Stimulated activated CD4-positive, alpha-beta T cell treated with anti-CD3 and anti-CD28 coated beads, Interleukin-1b, Interleukin-23, amount 100 ng/mL, for 4 hours (primary cell): ENCODE measurements at places on chromosomes 1 and 21.

DNA sequence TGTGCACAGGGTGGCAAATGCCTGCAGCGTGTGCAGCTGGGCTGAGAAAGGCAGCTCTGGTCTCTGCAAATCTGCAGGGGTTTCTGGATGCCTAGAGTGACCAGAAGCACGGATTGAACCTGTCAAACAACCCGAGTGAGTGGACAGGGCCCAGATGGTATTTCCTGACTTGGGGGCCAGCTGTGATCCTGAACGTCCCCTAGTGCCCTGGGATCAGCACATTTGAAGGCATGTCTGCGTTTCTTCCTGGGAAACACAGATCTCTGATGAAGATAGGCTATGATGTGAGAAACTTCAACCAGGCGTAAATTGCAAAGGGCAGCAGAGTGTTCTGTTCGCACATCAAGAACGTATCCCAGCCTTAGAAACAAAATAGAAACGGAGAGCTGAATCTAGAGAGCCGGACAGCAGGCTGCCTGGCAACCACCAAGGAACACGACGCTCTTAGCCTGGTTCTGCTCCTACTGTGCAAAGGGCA lies 163.1 kb downstream of the KCNJ6 start:
- DNase-seq = no peak

DNA sequence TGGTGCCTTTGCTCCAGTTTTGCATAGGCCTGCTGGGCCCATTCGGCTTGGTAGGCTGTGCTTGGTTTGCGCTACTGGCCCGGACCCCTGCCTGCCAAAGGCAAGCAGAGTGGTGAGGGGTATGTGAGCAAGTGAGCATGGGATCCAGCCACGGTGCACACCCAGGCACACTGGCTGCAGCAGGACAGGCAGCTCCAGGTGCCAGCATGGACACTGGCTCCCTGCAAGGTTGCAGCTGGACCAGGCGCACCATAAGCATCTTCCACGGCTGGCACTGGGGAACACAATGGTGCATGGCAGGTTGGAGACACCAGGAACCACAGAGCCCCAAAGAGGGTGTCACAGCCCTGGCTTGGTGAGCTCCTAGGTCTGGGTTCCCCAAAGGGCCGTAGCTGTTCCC lies 693.5 kb upstream of the PTBP2 start:
- DNase-seq = no peak

DNA sequence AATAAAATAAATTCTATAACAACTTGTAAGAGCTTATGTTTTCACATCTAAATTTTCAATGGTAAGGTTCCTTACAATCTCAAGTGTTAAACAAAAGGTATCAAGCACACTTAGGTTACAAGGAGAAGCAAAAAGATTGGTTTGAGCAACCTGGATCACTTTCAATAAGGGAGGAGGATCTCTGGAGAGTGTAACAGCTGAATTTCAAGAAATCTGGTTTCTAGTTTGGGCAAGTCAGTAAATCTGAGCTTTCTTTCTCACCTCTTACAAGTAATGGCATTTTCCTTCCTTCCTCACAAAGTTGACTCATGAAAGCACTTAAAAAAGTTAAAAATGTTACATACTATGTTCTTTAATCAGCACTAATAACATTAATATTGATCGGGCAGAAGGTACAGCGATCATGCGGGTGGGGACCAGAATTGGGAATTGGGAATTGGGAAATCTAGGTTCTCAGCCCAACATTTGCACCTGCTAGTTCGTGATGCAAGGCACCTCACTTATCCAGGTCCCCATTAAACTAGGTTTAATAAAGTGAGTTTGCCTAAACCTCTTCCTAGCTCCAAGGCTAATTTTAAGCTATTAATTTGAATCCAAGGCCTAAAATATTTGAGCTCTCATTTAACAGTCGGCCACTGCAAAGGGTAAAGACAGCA lies 3.1 kb downstream of the NUCKS1 start:
- DNase-seq = no peak

- no peak for DNase-seq
Observed at GRCh38 chr1:40303790-40304189, 13.3 kb downstream of the COL9A2 start.

GRCh38 chr1:215625949-215626348 lies 58.8 kb downstream of the KCTD3 start:
- DNase-seq = no peak

- no peak for DNase-seq
Observed at GRCh38 chr1:184072376-184072775, 20.8 kb downstream of the TSEN15 start.

DNA sequence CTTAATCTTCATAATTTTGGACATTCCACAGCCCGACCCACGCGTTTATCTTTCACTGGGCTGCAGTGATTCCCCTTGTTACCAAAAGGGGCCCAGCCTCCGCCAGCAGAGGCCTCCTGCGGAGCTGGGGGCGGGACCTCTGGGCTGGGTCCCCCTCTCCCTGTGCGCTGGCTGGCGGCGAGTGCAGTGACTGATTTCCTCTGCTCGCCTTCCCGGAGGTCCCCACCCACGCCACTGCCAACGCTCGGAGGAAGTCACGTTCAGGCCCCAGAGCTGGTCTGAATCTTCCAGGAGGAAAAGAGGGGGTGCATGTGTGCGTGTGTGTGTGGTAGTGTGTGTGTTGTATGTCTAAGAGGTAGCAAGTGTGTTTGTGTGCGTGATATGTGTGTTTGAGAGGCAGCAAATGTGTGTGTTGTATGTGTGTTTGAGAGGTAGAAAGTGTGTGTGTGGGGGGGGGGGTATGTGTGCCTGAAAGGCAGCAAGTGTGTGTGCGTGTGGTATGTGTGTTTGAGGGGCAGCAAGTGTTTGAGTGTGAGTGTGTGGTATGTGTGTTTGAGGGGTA lies 35.0 kb upstream of the JAK1 start:
- DNase-seq = peak; percentile 72

GRCh38 chr21:31988492-31989290 lies 115.9 kb downstream of the HUNK start:
- no peak for DNase-seq

- no peak for DNase-seq
Observed at GRCh38 chr1:94901841-94902240, 25.1 kb downstream of the CNN3 start.

DNA sequence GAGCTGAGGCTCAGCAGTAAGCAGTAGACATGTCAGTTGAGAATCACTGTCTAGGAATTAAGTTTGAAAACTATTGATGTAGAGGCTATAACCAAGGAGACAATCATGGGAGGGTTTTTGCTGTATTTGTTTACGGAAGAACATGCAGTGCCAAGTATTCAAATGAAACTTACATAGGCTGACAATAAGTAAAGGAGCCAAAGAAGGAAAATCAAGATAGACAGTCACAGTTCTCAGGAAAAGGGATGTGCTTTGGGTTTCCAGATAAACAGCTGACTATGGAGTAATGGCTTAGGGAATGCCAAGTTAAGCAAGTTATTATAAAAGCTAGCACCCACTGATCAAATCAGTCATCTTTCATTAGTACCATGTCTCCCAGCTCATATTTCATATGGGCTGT lies 21.5 kb downstream of the GNG12 start:
- DNase-seq = no peak

DNA sequence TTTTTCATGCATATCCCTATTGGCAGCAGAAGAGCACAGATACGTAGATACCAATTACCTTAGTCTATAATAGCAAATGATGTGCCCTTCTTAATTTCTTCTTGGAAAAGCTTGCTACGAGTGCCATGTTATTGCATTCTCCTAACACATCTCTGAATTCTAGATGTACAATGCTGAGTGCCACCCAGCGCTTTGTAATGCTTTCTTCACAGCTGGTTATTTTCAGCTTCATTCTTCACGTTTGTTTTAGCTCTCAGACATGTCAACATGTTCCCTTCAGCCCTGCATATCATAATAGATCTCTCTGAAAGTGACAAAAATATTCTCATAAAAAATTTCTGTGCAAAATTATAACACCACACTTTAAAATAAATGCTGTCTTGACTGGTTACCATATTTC lies 981.2 kb downstream of the TTLL7 start:
- DNase-seq = no peak

GRCh38 chr1:15326691-15327588 lies 79.9 kb downstream of the FHAD1 start:
- no peak for DNase-seq

DNA sequence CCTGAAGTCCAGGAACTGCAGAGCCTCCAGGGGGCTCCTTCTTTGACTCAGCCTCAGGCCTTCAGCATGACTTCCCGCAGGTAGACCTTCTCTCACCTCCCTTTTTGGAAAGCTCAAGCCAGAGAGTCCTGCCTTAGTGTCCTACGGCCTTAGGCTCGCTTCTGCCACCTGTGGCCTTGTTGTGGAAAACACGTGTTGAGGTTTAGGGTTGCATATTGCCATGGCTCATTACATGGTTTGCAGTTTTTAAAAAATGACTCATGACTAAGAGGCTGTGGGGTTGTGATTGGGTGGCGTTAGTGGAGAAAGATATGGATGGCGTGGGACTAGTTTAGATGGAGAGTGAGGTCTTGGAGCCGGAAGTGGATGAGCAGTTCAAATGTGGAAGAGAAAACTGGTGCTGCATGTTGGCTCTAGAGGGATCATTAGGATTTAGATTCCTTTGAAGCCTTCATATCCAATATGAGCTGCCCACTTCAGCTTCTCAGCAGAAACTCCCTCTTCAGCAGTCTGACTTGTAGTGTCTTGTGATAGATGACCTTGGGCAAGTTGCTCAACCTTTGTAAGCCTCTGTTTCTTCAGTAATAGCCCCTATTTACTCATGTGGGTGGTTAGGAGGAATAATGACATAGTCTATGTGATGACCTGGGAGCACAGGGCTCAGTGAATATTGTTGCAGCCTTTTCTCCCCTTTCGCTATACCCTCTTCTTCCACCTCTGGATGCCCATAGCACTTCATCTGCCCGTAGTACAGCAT lies 6.5 kb upstream of the FGGY start:
- DNase-seq = no peak

DNA sequence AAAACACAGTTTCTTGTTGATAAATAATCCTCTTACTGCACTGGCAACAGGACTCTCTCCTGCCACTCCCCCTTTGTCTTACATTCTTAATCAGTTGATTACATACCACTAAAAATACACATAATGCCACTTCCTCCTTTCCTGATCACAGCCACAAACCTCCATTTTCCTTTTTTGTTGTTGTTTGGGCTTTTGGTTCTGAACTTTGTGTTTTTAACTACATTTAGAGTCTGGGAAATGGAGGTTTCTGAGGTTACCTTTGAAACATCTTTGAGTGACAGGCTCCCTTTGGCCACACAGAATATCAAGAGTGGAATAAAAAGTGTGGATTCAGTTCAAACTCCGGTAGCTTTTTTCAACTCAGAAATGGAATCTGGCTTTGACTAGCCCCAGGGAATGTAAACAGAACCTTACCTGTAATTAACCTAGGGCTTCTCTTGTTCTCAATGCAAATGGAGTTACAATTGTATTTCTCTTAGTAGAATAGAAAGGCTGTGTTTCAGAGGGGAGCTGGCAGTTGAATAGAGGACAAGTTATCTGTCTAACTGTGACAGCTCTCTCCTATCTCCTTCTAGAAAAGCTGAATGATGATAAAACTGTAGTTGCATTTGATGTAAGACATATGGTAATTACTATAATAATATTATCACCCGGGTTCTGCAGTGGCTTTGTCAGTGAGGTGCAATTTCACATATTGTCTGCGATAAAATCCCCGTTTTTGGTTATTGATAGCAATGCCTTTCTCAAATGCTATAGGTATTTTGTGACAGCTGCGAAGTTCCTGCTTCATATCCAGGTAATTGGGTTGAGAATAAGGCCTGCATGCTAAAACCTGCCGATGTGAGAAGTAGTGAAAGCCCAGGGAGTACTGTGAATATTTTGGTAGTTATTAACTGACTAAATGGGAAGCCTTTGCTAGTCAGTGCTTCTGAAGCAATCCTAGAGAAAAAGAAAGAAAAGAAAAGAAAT lies 66.9 kb downstream of the ST6GALNAC5 start:
- no peak for DNase-seq

DNA sequence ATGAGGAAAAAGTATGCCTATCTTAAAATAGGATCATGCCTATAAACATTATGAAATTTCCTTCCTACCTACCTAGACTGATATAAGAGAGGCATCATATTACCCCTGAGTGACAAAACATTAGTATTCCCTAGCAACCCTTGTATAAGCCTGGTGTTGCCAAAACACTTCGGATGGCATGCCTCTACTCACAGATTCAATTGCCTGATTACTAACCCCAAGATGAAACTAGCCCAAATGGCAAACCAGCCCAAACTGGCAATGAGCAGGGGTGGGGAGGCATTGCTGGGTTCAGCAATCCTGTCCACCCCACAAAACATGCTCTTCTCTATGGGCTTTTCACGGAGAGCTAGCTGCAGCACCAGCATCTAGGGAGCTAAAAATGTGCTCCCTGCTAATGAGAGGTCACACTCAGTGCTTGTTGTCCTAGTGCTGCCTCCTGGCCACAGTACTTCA lies 13.9 kb downstream of the PALMD start:
- no peak for DNase-seq

DNA sequence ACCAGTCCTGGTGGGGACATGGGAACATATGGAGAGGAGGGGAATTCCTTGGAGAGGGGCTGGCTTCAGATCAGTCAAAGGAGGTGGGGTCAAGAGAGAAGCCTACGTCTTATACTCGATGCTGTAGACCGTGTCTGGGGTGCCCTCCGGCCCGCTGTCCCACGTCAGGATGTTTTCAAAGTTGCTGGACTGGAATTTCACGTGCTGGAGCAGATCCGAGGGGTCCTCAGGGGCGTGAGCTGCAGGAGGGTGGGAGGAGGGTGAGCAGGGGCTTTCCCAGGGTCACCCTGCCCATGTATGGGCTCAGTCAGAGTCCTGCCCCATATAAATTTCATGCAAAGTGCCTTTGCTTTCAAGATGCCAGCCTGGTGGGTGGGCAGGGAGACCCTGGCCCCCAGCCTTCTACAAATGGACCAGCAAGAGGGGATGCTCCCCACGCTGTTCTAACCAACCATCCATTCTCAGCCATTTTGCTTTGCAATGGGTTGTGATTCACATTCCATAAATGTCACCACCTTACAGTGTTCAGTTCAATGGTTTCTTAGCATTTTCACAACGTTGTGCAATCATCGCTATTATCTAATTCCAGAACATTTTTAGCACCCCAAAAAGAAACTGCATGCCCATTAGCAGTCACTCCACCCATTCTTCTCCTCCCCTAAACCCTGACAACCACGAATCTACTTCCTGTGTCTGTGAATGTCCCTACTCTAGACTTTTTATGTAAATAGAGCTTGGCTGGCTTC lies 4.3 kb downstream of the IL22RA1 start:
- DNase-seq = no peak
